GM13976 (cell line): ENCODE measurements at places on chromosomes 1 and 21.

GRCh38 chr1:224873434-224874369 is 55.8 kb upstream of the DNAH14 start:
- DNase-seq, result no peak

GRCh38 chr1:46166521-46167462 is 8.1 kb upstream of the TSPAN1 start:
- DNase-seq, result peak; percentile 66

DNA sequence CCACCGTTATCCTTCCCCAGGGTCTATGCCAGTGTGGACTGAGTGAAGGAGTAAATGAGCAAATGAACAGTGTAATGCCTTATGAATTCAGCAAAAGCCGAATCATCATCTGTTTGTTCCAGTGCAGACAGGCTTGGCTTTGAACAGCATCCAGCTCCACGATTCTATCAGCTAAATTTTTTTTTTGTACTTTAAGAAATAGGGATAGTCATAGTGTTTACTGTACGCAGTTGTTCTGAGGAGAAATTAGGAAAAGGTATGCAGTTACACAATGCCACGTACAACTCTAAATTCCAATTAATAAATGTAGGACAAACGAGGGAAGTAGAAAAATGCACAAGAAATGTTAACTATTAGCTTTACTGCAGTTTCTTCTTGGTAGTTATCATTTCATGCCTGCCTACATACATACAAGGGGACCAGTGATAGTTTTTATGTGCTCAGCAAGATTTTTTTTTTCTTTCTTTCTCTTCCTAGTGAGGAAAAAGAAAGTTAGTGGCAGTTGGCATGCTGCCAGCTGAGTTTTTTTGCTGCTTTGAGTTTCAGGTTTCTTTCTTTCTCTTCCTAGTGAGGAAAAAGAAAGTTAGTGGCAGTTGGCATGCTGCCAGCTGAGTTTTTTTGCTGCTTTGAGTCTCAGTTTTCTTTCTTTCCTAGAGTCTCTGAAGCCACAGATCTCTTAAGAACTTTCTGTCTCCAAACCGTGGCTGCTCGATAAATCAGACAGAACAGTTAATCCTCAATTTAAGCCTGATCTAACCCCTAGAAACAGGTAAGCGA is at the start of gene IFI44L:
Gene IFI44L, plus strand, starts transcription at position 646 of the 777 bp plus-strand sequence. CDS start 7,468 bp downstream, outside the sequence.
- DNase-seq, result no peak

- no peak for DNase-seq
These were observed 11.8 kb downstream of the GAS5 start for GRCh38 chr1:173856014-173856413.

DNA sequence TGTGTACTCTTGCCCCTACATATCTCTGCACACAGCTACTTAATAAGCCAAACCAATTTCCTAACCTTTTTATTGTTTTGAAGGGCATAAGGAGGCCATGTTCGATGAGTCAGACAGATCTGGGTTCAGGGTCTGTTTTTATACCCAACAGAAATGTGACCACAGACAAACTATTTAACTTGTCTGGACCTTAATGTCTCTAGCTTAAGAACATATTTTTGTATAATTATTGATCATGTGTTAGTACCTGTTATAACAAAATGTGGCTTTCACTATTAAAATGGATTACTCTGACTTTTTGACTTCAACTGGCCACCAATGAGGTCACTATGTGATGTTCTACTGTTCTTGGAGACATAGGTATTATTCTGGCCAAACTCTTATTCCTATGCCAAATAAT is 507.8 kb upstream of the USP24 start:
- DNase-seq, result no peak
